Lower leg skin (tissue), 4 donors: ENCODE measurements at places on chromosomes 12 and 14.

DNA sequence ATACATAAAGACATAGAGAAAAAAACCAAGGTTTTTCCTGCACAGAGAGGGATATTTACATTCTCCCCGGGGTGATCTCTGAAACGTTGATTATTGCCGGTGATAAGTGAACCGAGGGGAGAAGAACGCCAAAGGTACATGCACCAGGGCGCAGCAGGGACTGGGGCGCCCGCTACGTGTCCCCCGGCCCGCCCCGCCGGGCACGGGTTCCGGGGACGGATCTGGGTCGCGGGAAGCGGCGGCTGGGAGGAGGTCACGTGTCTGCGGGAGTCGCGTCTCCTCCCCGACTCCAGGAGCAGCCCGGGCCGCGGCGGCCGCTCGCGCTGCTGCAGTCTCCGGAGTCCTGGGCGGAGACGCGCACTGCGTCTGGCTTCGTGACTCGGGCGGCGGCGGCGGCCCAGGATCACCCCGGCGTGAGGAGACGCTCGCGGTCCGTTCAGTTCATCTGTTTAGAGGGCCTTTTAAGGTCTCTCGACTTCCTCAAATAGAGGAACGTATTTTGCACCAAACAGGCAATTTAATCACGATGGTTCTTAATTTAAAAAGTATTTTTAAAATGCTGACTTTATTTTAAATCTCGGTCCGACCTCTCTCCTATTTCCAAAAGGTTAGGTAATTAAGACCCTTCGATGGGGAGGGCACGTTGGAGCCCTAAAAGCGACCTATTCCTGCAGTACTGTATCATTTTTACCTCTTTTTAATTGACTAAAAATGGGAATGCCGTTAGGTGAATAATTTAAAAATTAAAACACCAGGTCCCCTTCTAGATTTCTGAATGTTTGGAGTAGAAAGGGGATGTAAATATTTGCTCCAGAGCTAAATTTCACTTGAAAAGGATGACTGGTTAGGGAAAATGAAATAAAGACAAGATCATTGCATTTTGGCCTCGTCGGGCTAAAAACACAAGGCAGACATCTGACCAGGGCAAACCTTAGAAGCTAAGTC lies 1.8 kb upstream of the BHLHE41 start:
- peak; percentile 75 for DNase-seq

DNA sequence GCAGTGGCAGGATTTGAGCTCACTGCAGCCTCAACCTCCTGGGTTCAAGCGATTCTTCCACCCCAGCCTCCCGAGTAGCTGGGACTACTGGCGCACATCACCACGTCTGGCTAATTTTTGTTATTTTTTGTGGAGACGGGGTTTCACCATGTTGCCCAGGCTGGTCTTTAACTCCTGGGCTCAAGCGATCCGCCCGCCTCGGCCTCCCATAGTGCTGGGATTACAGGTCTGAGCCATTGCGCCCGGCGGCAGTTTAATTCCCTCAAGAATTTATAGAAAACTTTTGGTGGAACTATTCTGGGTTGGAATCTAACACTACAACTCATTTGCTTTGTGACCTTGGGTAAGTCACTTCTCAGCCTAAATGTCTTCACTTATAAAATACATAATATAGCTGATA lies 1.8 kb upstream of the SP1 start:
- no peak for DNase-seq

GRCh38 chr14:50688875-50689274 lies 20.8 kb upstream of the SAV1 start:
- no peak for DNase-seq

DNA sequence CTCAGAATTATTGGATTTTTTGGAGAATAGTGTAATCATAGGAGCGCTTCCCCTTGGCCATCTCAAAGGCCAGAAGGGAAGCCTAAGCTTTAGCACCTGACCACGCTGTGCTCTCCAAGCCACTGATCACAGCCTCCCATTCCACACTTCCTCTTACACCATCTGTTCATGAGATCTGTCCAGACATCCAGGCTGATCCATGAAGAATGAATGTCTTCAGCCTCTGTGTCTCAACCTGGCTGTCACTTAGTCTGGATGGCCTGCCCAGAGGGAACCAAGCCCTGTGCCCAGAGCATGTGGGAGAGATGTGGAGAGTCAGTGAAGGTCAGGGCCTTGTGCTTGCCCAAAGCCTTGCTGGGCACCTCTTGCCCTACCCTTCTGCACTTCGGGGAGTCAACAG lies 40.5 kb downstream of the TSPAN11 start:
- no peak for DNase-seq

DNA sequence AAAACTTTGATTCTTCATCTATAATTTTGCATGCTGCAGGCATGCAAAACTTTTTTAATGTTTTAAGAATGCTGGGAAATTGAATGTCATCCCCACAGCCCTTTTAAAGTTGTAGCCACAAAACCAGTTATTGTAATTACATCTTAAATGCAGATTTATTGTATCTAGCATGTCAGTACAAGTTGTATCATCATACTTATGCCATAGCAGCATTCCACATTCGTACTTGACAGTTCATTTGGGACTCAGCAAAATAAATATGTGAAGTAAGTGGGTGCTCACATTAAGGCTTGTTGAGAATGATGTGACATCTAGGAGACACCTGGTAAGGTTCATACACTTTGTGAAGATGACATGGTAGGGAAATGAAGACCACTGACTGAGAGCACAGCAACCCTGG lies 44.0 kb upstream of the GZMB start:
- DNase-seq, result no peak

DNA sequence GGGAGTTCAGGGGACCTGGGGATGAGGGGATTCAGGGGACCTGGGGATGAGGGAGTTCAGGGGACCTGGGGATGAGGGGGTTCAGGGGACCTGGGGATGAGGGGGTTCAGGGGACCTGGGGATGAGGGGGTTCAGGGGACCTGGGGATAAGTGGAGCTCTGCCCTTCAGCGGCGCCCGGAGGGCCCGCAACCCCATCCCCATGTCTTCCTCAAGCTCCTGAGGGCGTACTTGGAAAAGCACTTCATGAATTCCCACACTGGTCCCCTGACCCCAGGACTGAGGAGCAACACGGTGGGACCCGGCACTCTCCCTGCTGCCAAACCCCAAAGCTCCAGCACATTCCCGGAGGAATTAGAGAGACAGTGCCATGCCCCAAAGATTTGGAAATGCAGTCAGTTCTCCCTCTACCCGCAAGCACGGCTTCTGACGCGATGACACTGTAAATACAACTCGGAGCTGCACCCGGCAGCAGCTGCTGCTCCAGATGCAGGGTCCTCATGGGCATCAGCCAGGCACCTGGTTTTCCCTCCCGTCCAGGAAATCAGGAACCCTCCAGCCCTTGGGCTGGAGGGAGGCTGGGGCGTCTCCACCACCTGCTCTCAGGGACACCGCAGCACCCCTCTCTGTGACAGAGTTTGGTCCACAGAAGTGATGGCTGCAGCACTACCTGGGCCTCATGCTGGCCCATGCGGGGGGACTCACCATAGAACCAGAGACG lies 32.8 kb upstream of the C14orf180 start:
- no peak for DNase-seq
